Stimulated activated CD8-positive, alpha-beta memory T cell treated with anti-CD3 and anti-CD28 coated beads, Interleukin-7, amount 100 ng/mL, for 1 hour (primary cell): ENCODE measurements at places on chromosomes 7 and 10.

GRCh38 chr7:133775201-133775600 lies 351.9 kb upstream of the LRGUK start:
- no peak for DNase-seq

GRCh38 chr7:40306596-40306995 lies 171.8 kb downstream of the SUGCT start:
- DNase-seq: no peak

- peak; percentile 27 for DNase-seq
These were observed 2.4 kb upstream of the EGR2 start for GRCh38 chr10:62818426-62819011.

- no peak for DNase-seq
These were observed 41.6 kb upstream of the LHFPL3 start for GRCh38 chr7:104286839-104287238.

- DNase-seq: no peak
These were observed 68.9 kb upstream of the NMT2 start for GRCh38 chr10:15237351-15237750.

- no peak for DNase-seq
These were observed 374.8 kb upstream of the AKR1E2 start for GRCh38 chr10:4450981-4451908.

- no peak for DNase-seq
These were observed 186.5 kb upstream of the SEMA3E start for GRCh38 chr7:83835424-83835823.

DNA sequence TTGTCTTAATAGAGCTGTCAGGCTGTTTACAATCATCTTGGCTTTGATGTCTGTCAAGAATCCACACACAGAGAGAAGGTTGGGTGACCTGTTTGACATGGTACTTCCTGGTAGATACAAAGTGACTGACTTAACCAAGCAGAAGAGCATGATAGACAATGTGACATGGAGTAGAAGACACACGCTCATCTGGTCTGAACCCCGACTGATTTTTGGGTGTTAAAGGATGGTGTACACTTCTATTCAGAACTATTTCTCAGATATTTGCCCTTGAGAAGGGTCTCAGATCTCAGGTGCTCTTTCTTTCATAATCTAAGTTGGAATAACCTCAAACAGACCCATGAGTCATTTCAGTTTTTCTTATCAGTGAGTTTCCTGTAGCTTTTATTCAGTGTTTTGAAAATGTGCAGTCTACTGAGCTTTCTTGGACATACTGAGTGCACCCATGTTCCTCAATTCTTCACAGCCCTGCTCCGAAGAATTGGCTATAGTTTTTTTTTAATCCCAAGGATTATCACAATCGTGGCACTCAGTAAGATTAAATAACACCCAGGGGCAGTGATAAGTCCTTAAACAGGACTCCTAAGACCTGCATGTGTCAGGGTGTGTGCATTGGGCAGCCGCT lies 46.4 kb upstream of the NXPH1 start:
- no peak for DNase-seq

DNA sequence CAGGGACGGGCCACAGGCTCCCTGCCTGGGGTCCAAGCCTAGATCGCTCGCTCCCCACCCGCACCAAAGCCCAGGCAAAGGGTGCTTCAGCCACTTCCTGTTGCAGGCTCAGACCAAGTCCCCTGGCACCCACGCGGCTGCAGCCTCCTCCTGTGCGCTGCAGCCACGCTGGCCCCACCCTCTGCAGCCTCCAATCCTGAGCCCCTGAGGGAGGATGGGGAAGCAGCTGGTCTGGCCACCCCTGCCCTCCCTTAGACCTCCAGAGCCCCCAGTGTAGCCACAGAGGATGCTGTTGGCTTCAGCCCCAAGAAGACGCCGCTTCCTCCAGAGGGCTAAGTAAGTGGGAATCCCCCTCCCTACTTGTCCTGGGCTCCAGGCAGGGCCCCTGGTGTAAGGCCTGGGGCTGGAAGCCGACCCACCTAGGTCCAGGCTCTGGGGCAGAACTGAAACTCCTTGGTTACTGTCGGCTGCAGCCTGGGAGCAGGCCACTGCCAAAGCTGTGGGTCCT lies 9.4 kb downstream of the LIMK1 start:
- no peak for DNase-seq

DNA sequence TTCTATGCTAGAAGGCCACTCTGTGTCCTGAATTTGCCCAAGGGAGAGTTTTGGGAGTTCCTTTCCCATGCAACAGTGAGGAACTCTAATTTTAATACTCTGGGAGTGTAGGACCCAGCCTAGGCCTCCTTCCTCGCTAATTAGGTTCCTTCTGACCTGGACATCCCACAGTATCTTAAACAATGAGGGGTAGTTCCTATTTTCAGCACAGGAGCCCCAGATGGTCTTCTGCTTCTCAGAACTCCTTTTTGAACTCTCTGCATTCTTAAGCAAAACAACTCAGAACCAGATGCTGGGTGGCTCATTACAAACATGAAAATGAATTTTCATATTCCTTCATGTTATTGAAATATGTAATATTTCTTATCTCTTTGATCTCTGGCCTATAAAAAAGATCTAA lies 116.9 kb downstream of the LRMDA start:
- no peak for DNase-seq

DNA sequence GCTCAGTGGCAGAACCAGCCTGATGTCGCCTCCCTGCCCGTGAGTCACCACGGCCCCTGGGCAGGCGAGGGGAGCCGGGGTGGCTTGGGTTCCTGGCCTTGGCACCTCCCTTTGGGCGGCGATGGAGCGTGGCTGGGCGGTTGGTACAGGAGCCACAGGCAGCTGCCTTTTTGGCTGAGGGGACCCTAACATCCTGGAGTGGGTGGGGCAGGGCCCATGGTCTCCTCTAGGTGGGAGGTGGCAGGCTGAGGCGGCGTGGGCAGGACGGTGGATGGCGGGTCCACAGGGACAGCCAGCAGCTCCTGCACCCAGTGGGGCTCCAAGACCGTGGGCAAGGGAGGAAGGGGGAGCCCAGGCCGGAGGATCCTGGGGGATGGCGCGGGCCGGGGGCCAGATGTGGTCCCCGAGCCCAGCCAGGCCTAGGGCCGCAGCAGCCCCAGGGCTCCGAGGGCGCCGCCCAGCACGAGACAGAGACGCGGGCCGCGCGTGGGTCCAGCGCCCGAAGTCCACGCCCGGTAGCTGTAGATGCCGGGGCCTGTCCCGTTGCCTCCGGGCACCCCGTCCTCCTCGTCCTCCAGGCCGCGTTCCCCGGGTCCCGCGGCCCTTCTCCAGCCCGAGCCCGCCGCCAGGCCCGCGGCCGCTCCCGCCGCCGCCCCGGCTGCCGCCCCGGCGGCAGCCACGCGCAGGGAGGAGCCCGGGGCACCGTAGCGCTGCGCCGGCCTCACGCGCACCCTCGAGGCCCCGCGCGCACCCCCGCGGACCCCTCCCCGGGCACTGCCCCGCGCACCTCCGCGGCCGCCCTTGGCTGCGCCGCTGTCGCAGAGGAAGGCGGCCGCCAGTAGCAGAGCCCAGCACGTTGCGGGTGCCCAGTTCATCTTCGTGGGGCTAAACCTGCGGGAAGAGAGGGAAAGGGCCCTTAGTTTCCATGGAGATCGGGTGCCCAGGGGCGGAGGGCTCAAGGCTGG lies 1.3 kb downstream of the SPRN start:
- DNase-seq: no peak

GRCh38 chr10:105398202-105398601 lies 757.1 kb downstream of the SORCS3 start:
- no peak for DNase-seq

DNA sequence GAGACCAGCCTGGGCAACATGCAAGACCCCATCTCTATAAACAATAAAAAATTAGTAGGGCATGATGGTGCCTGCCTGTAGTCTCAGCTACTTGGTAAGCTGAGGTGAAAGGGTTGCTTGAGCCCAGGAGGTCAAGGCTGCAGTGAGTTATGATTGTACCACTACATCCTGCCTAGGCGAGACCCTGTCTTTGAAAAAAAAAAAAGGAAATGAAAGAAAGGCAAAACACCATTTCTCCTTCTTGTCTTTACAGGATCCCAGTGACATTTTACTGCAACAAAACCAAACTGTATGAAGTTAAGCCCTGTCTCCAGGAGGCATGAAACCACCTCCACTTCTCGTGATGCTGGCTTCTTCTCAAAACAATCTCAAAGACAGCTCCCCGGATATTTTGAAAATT lies 29.9 kb upstream of the PBLD start:
- DNase-seq: no peak

DNA sequence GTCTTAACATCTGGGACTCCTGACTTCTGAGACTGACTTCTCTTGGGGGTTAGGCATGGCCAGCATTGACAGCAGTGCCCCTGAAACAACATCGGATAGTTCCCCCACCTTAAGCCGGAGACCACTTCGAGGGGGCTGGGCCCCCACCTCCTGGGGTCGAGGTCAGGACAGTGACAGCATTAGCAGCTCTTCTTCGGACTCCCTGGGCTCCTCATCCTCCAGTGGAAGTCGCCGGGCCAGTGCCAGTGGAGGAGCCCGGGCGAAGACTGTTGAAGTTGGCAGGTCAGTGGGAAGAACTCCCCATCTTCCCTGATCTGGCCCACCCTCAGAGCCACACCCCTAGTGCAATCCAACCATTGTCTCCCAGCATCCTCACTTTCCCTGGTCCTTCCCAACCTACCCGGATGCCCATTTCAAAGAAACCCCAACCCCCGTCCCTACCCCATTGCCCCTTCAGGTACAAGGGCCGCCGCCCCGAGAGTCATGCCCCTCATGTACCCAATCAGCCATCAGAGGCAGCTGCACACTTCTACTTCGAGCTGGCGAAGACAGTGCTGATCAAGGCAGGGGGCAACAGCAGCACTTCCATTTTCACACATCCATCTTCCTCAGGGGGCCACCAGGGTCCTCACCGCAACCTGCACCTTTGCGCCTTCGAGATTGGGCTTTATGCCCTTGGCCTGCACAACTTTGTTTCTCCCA lies 12.1 kb downstream of the ZSWIM8 start:
- DNase-seq: no peak

DNA sequence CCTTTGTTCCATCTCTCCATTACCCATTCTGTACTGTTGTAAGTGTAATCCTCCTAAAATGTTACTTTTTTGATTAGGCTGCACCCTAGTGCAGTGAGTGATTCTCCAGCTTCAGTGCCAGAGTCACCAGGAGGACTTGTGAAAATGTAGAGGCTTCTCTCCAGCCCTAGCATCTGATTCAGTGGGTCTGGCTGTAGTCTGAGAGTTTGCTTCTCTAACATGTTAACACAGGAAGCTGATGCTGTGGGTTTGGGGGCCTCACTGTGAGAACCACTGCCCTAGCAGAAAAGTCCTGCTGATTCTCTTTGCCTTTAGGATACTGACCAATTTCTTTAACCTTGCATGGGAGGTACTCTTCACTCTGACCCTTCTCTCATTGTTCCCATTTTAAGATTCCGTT lies 24.4 kb downstream of the CSGALNACT2 start:
- no peak for DNase-seq

DNA sequence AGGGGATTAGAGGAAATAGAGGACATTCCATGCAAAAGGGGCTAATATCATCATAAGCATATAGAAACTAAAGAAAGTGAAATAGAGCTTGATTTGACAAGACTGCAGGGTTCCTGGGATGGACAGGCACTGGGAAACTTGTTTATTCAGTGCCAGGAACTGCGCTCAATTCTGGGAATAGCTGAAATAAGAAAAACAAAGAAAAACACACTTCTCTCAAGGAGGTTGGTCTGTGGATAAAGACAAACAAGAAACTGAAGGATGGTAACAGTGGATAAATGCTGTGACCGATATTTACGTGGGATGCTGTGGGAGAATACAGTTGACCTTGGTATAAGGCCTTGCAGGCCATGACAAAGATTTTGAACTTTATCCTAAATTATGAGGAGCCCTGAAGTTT lies 40.9 kb upstream of the ANLN start:
- no peak for DNase-seq

DNA sequence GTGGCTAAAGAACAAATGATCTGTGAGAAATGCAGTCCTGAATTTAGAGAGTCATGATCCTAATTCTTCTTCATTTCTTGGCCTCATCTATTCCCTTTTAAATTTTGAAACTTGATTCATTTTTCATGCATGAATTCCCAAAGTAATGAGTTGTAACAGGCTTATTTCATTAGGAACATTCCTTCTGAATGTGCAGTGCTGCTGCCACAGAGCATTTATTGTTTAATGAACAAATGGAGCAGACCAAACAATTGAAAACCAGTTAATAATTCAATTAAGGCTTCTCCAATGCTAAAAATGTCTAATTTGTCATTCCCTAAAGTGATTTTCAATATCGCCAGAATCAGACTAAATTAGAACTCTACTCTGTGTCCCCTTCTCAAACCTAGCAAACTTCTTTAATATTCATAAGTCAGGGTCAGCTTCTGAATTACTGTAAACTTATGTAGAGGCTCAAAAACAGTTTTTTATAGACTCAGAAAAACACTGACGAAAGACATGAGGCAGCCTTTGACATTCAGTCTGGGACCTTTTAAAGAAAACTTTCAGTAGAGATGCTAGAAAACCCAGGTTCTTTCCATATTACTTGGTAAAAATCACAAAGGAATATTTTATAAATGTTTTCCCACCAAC lies 14.5 kb downstream of the LSMEM1 start:
- no peak for DNase-seq

GRCh38 chr7:138483531-138483930 lies 23.5 kb downstream of the TRIM24 start:
- DNase-seq: no peak

DNA sequence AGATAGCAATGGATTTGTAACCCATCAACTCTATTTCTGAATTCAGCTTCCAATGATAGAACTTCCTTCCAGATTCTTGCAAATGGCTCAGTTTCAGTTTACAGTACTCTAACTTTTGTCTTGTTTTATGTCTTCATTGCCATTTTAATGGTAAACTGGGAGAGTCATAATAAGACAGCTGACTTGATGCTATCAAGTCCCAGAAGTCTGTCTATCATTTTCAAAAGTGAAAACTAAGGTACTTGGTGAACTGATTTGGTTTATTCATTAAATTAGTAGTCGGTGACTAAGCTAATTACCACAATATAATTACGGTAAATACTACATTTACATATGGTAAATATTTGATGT lies 25.0 kb downstream of the RTKN2 start:
- no peak for DNase-seq

DNA sequence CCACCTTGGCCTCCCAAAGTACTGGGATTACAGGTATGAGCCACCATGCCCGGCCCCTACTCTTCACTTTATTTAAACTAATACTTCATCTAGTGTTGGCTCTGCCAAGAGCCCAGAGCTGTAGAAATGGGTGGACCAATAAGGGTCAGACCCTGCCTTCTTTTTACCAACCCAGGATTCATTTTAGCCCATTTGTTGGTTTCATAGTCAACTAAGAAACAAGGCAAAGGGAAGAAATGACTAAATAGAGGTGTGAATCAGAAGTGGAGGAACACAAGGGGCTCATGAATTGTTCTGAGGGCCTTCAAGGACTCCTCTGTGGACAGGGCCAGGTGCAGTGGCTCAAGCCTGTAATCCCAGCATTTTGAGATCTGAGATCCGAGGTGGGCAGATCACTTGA lies 1.1 kb downstream of the ANKRD2 start:
- no peak for DNase-seq

GRCh38 chr7:108382932-108383331 lies 73.3 kb downstream of the NRCAM start:
- DNase-seq: no peak

- no peak for DNase-seq
These were observed 40.3 kb upstream of the EFCAB10 start for GRCh38 chr7:105621617-105622016.
